Bladder microvascular endothelial cell (primary cell): ENCODE measurements at places on chromosomes 12 and 14. TPM values are rescaled to one million over a fixed set of nuclear protein-coding genes. Genes with fewer than 3 reads are reported as not detected.

OR4Q3 gene
- not detected in 2 replicates for total RNA-seq

LRTM2 gene
- total RNA-seq, result not detected in 2 replicates

ADCY6 gene
- total RNA-seq, result 24.1 and 66.6 TPM in 2 replicates

SLC5A8 gene
- not detected in 2 replicates for total RNA-seq

MANSC4 gene
- total RNA-seq, result not detected in 2 replicates

METTL25 gene
- 5.8 and 10.6 TPM in 2 replicates for total RNA-seq

BBS10 gene
- 7.4 and 14.1 TPM in 2 replicates for total RNA-seq

GPR162 gene
- total RNA-seq, result 0.50 and 1.5 TPM in 2 replicates

PLCZ1 gene
- total RNA-seq, result not detected in 2 replicates

RFX4 gene
- total RNA-seq, result not detected in 2 replicates

LAG3 gene
- total RNA-seq, result 0.13 and 0.16 TPM in 2 replicates

CCDC60 gene
- not detected in 2 replicates for total RNA-seq

SMAGP gene
- total RNA-seq, result 8.3 and 12.3 TPM in 2 replicates

SERPINA6 gene
- total RNA-seq, result not detected in 2 replicates

TESPA1 gene
- total RNA-seq, result not detected in 2 replicates

MIPOL1 gene
- total RNA-seq, result 6.3 and 21.2 TPM in 2 replicates

KIF26A gene
- total RNA-seq, result 7.0 and 18.6 TPM in 2 replicates

ESPL1 gene
- total RNA-seq, result 8.7 and 9.4 TPM in 2 replicates

PTCSC3 gene
- total RNA-seq, result not detected in 2 replicates

TBX3 gene
- total RNA-seq, result 4.5 and 6.6 TPM in 2 replicates

TAS2R7 gene
- not detected in 2 replicates for total RNA-seq

KRT81 gene
- not detected in 2 replicates for total RNA-seq
